ENCODE measurements at places on chromosomes 3 and 15.

- DNase-seq = no peak
These were observed 248.9 kb downstream of the SV2B start for GRCh38 chr15:91348752-91349500.

GRCh38 chr3:42705962-42706585, 3.5 kb upstream of the HHATL start:
- DNase-seq = no peak

DNA sequence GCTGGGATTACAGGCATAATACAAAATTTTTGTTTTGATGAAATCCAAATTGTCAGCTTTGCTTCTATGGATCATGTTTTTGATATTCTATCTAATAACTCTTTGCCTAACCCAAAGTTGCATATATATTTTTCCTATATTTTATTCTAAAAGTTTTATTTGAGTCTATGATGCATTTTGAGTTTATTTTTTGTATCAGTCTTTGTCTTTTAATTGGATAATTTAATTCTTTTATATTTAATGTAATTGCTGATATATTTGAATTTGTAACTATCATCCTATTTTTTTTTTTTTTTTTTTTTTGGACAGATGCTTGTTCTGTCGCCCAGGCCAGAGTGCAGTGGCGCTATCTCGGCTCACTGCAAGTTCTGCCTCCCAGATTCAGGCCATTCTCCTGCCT, 19.7 kb upstream of the DENND4A start:
- no peak for DNase-seq

DNA sequence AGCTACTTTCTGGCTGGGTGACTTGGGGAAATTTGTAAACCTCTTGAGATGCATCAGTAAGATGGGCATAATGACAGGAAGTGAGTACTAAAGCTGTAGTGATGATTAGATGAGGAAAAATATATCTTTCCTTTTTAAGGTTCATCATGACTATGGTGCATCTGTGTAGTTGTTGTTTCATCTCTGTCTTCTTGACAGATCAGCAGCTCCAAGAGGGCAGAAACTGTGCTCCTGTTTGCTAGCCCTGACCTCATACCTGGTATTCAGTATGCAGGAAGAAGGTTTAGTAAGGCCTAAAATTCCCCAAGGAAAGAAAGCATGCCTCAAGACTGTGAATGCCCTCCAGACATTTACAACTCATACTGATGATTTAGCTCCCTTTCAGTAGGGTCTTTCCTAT, 82.5 kb upstream of the PSMD6 start:
- DNase-seq = no peak
